ENCODE measurements at places on chromosomes 5 and 9.

DNA sequence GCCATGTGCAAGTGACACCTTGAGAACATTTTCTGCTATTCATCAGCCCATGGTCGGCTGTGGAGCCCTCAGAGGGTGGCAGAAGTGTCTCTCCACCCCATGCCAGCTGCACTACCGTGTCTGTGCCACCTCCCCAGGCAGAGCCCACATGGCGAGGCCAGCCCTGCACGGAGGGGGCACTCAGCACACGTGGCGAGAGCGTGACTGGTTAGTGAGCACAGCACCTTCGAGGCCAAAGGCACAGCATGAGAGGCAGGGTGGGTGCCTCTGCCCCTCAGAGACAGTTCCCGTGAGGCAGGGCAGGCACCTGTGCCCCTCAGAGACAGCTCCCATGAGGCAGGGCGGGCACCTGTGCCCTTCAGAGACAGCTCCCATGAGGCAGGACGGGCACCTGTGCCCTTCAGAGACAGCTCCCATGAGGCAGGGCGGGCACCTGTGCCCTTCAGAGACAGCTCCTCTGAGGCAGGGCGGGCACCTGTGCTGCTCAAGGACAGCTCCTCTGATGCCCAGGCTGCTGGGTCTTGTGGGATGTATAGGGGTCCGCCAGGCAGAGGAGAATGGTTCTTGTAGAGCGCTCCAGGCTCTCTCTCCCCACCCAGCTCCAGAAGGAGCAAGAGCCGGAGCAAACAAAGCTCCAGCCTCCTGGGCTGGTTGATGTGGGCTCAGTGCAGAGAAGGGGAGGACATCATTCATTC lies 179.8 kb upstream of the PPP1R26 start:
- DNase-seq, result no peak

- DNase-seq, result no peak
These were observed 41.0 kb upstream of the FCN2 start for GRCh38 chr9:134839455-134840125.

DNA sequence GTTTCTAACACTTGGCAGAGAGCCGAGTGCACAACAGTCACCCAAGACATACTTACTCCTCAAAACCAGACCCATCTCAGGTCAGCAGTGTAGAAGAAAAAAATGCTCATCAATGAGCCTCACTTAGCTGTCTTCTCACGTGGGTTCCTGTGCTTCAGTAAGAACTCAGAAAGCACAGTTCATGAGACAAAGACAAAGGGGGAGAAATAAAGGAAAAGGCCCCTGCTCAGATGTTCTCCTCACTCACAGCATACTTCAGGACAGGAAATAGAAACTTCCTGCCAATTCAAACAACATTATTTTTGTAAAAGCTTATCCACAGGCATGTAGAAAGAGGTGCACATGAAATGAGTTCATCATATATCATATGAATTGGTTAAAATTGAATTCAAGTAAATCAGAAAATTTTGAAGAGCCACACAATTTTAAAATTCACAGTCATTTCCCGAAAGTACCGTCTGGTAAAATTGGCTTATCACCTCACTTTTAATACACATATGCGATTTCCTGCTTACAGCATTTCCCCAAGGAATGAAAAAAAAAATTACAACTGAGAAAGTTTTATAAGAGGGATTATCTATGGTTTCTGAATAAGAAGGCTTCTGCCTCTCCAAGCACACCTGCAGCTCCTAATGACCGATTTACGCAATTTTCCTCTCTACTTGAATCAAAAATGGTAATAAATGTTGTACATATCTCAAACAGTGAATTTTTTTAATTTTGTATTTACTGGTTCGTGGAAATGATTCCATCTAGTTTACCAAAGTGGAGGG lies 328.3 kb downstream of the TMEM167A start:
- DNase-seq, result no peak

- DNase-seq, result no peak
These were observed 58.5 kb upstream of the CLINT1 start for GRCh38 chr5:157917491-157917890.

DNA sequence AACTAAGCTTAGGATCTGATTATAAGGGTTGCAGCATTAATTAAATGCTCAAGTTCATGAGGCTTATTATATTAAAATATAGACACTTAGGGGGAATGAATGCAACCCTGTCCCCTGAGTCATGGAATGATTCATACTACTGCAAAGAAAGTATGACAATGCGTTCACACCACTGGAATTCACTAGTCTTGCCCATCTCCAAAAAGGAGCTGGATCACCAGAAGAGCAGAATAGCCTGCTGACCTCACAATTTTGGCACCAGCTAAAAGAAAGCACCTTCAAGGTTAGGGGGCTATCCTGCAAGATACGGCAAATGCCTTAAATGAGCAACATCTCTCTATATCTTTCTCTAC lies 32.0 kb upstream of the TMED7 start:
- DNase-seq, result no peak

GRCh38 chr5:88770276-88771257 lies 112.4 kb downstream of the MEF2C start:
- no peak for DNase-seq

DNA sequence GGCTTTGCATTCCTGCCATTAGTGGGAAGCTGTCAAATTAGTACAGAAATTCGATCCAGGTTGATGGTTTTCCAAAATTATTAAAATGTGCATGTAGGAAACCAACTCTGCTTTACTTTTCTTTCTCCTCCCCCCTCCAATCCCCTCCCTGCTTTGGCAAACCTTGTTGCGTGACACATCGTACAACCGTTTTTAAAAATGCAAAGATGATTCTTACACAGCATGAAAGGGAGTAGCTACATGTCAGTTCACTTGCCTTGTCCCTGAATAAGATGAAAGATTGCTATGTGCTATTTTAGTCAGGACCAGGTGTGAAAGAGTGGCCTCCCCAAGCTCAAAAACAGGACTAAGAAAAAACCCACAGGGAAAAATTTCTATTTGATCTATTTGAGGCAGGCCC lies 11.7 kb downstream of the SNCAIP start:
- DNase-seq, result no peak

GRCh38 chr9:120066315-120066714 lies 513.7 kb downstream of the CDK5RAP2 start:
- DNase-seq, result no peak

- no peak for DNase-seq
These were observed 77.3 kb downstream of the MAMDC2 start for GRCh38 chr9:70120834-70121510.

DNA sequence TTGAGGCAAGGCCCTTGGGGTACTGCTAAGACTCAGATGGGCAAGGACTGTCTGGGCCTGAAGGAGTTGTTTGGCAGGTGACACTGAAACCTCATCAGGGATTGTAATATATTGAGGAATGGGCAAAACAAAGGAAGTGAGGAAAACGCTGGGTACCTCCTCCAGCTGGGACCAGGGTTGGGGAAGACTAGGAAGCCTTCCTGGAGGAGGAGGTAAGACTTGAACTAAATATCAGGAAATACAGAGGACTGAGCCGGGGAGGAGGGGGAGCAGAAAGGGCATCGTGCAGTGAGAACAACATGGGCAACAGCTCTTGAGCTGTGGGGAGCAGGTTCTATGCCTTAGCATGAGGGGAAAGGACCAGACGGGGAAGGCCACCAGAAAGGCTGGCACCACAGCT lies 144.0 kb downstream of the GABBR2 start:
- DNase-seq, result no peak

DNA sequence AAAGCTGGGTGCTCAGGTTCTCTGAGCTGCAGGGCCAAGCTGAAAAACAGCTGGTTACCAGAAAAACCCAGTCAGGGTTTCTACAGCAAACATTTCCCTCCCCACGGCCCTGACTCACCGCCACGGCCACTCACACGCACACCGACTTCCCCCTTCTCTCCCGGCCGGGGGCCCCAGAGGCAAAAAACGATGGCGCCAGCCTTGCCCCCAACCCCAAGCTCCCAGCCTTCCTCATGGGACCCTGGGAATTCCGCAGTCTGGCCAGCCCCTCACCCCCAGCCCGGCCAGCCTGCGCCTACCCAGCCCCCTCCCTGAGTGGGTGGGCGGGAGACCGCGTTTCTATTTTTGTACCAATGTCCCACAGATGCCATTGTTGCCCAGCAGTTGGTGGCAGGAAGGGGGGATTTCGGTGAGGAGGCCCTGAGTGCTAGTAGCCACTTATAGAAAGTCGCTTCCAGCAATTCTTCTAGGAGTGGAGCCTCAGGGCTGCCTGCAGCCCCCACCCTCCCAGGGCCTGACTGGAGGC lies 18.4 kb downstream of the ENG start:
- DNase-seq, result no peak

DNA sequence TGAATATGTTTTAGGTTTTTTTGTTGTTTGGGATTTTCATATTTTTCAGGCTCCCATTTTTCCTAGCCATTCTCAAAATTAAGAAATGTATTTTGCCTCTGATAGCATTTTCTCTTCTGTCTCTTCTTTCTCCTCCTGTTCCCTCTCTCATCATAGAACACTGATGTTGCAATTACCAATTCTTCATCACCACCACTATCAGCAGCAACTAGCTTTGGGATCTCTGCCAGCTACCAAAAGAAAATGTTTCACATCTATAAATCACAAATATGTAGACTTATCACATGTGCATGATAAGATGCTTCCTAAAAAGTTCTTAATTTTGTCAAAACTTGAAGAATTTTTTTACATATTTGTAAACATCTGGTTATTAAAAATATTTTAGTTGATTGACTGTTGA lies 887.1 kb downstream of the MAT2B start:
- no peak for DNase-seq

- no peak for DNase-seq
These were observed 20.6 kb upstream of the CDH6 start for GRCh38 chr5:31172881-31173280.

- DNase-seq, result no peak
These were observed 59.1 kb downstream of the HMHB1 start for GRCh38 chr5:143870871-143871632.

- no peak for DNase-seq
These were observed 163.4 kb downstream of the GHR start for GRCh38 chr5:42586625-42587024.

- DNase-seq, result no peak
These were observed 37.9 kb downstream of the TNFAIP8 start for GRCh38 chr5:119393746-119394145.

DNA sequence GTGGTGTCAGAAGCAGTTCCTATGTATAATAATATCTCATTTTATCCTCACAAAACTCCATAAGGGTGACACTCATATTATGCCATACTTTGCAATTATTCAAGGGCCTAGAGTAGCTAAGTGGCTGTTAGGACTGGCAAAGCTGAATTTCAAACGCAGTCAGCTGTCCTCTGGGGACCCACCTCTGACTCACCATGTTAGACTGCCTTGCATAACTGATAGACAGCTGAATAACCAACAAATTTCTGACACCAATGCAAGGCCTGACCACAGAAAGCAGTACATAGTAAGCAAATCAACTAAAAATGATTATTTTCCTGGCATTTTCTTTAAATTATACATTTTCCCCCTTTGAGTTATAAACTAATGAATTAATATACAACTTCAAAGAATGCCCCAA lies 251.6 kb upstream of the PTGER4 start:
- DNase-seq, result no peak

GRCh38 chr5:113246361-113246870 lies 188.4 kb downstream of the TSSK1B start:
- no peak for DNase-seq

- DNase-seq, result no peak
These were observed 919.6 kb upstream of the SEMA6A start for GRCh38 chr5:117494188-117494587.

DNA sequence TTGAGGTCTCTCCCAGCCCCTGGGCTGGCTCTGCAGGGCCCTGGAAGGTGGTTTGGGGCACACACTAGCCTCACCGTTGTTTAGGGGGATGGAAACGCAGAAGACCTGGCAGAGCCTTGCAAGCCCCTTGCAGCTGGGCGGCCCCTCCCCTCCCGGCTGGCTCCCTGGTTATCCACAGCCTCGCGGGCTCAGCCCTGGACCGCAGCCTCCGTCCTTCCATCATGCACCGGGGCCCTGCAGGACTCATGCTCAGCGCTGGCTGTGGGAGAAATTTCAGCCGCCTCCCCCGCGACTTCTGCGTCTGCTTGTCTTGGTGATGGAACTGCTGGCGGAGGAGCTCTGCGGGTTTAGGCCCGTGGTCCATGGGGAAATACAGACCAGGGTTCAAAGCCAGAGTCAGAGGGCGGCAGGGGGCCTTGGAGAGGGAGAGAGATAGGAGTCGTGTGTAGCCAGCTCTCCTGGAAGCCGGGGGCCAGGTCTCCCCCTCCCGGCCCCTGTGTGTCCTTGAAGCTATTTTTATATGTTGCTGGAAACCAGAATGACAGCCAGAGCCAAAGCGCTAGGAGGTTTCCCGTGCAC lies 75.8 kb upstream of the IER5L start:
- no peak for DNase-seq

DNA sequence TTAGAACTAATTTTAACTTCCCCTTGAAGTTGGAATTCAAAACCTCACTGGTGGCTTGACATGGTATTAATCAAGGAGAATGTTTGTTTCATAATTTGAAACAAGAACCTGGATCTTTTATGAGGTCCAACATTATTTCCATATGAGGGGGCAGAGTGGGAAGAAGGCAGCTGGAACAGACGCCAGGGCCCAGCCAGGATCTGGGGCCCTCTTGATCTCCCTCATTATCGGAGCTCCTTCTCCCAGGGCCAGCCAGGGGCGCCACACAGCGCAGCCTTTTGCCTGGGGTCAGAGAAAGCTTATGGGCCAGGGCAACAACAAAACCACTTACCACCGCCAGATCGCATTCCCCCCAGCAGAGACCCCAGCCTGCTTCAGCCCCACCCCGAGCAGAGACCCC lies 27.1 kb upstream of the NKD2 start:
- no peak for DNase-seq

- DNase-seq, result no peak
These were observed 29.8 kb downstream of the UGCG start for GRCh38 chr9:111926421-111926875.

DNA sequence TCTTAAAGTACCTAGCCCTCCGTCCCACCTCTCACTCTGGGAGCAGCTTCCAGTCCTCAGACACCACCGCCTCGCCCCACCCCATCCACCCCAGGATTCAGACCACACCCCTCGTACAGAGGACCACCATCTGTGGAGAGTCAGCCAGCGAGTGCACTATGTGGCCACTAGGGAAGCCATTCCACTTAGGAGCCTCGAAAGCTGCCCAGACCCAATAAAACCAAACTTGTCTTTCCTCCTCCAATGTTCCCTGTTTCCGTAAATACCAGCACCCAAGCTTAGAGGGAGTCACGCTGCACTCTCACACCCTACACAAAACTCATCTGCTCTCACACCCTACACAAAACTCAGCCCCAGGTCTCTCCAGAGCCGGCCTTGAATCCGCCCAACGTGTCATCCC lies 1.9 kb downstream of the GCNT4 start:
- DNase-seq, result no peak

- no peak for DNase-seq
These were observed 106.5 kb downstream of the THBS4 start for GRCh38 chr5:80141681-80142080.

- DNase-seq, result no peak
These were observed 170.4 kb downstream of the GRIA1 start for GRCh38 chr5:153660919-153661318.

DNA sequence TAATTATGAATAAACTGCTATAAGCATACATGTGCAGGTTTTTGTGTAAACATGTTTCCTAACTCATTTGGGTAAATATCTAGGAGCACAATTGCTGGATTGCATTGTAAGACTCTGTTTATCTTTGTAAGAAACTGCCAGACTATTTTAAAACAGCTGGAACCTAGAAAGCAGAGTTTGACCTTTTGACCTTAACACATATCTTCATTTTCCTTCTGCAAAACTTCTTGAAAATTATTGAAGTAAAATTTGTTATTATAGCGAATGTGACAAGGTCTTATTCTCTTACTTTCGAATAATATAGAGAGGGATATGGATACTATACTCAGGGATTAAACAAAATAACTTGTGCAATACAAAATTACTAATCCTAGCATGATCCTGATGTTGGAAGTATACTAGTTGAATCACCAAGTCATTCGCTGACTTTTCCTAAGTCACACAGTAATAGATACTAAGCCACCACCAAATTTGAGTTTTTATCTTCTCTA lies 3.2 kb upstream of the ANXA1 start:
- DNase-seq, result no peak
